Uterus (tissue), 4 donors: ENCODE measurements at places on chromosomes 11 and 22. TPM values are rescaled to one million over a fixed set of nuclear protein-coding genes. Genes with fewer than 3 reads are reported as not detected.

The FAM180B gene
- 0.30 TPM for total RNA-seq

The OR8G1 gene
- not detected for total RNA-seq

The MPZL3 gene
- total RNA-seq: 1.9 TPM

The OR2AT4 gene
- not detected for total RNA-seq

The SMARCB1 gene
- total RNA-seq: 64.4 TPM

The IL17RA gene
- 19.3 TPM for total RNA-seq

The OR5P2 gene
- not detected for total RNA-seq

The NPAS4 gene
- total RNA-seq: not detected

The CHRNA10 gene
- total RNA-seq: 0.76 TPM

The RPL3 gene
- total RNA-seq: 2,840 TPM

The LGALS1 gene
- 1,421 TPM for total RNA-seq

The ALDH3B1 gene
- 2.3 TPM for total RNA-seq

The APOC3 gene
- not detected for total RNA-seq

The MISFA gene
- not detected for total RNA-seq

The LYVE1 gene
- total RNA-seq: 12.8 TPM

The CDC45 gene
- not detected for total RNA-seq

The IGF2 gene
- 347 TPM for total RNA-seq

The GAL3ST1 gene
- total RNA-seq: 0.26 TPM

The OR56A1 gene
- not detected for total RNA-seq

The OR51B5 gene
- total RNA-seq: 2.9 TPM

The MAPK1 gene
- total RNA-seq: 45.3 TPM

The CCDC73 gene
- total RNA-seq: 0.55 TPM

The SORL1 gene
- 7.6 TPM for total RNA-seq

The SAMM50 gene
- total RNA-seq: 21.8 TPM

The C22orf15 gene
- not detected for total RNA-seq

The HEPACAM gene
- total RNA-seq: not detected

The SYT8 gene
- total RNA-seq: not detected

The TUBA8 gene
- 2.2 TPM for total RNA-seq

The KLHL35 gene
- 2.5 TPM for total RNA-seq

The SLC22A8 gene
- total RNA-seq: not detected

The CARD16 gene
- not detected for total RNA-seq

The SPDYC gene
- not detected for total RNA-seq

The LMNTD2 gene
- total RNA-seq: 0.14 TPM

The MMP10 gene
- total RNA-seq: not detected

The FADS2 gene
- 13.5 TPM for total RNA-seq

The DEPDC5 gene
- total RNA-seq: 30.6 TPM

The MRGPRX3 gene
- total RNA-seq: not detected

The SLC22A6 gene
- total RNA-seq: not detected

The SIK3 gene
- total RNA-seq: 14.1 TPM

The JAM3 gene
- total RNA-seq: 86.7 TPM

The PITPNB gene
- 76.1 TPM for total RNA-seq

The VWCE gene
- 0.51 TPM for total RNA-seq

The QSER1 gene
- total RNA-seq: 33.5 TPM

The TMEM191B gene
- total RNA-seq: not detected
